Right ventricle myocardium superior (tissue), 1 donor: ENCODE measurements at places on chromosomes 13 and 19. TPM values are rescaled to one million over a fixed set of nuclear protein-coding genes. Genes with fewer than 3 reads are reported as not detected.

TMEM59L gene
- 1.6 TPM for total RNA-seq

LRRC63 gene
- not detected for total RNA-seq

COL4A1 gene
- total RNA-seq = 107 TPM

VAV1 gene
- total RNA-seq = 2.8 TPM

CLEC4G gene
- 1.1 TPM for total RNA-seq

DNA sequence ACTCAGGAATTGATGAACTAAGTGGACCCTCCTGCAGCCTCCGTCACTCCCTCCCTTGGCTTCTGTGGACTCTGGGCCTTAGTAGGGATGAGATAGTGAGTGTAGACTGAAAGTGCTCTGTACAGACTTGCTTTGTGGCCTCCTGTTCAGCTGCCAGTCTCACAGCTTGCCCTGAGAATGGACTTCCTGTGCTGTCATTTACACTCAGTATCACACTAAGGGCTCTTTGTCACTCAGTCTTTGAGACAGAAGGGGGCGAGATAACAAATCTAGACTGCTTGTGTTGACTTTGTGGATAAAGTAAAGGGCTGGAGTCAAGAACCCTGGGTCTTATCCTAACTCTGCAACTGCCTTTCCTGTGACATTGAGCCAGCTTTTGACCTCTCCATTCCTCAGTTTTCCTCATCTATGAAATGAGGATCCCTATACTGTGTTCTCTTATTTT, 21.0 kb upstream of the SPRY2 start:
- no peak for DNase-seq

GRCh38 chr13:112615391-112615790, 27.4 kb upstream of the TUBGCP3 start:
- no peak for DNase-seq

DNA sequence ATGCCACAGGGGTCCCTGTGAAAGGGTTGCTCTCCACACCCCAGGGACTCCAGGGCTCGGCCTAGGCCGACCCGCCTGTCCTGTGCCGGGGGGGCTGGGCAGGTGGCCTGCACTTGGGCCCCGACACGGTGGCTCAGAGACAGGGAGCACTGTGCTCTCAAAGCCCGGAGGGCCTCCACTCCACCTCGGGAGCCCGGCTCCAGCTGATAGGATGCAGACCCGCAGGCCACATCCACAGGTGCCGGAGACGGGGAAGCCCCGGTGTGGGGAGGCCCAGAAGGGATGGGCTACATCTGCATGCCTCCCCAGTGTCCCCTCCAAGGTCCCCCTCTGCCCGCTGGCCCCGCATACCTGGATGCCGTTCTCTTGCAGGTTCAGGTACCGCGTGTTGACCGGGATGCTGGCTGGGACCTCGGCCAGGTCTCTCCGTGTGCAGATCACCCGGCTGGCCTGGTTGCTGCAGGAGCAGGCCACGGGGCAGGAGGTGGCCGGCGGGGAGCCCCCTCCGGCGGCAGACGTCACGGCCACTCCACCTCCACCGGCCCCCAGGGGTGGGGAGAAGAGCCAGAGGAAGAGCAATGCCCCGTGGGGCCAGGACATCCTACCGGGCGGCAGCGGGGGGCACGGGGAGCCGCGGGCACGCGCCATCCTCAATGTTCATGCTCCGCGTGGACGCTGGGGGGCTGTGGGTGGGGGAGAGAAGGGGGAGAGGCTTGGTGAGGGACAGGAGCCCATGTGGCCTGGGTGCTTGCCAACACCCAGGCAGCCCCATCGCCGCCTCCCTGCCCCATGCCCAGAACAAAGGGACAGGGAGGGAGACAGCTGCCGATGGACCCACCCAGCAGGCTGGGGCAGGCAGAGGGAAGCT, 19.8 kb downstream of the LRRC4B start:
- no peak for DNase-seq

GRCh38 chr13:110593430-110594130, 21.8 kb upstream of the NAXD start:
- DNase-seq = no peak

DNA sequence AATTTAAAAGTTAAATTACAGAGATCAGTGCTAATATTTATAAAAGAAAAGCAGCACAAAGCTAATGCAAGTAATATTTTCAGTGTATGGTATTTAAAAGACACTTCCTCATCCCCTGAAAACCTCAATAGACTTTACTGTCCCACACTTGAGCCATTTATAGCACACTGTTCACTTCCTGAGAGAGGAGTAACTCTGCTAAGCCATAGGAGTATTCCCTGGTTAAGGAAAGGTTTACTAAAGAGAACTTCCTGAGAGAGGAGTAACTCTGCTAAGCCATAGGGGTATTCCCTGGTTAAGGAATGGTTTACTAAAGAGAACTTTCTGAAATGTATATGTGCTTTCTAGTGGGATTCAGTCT, 159.4 kb downstream of the NHLRC3 start:
- no peak for DNase-seq
